ENCODE measurements at places on chromosomes 13 and 19. TPM values are rescaled to one million over a fixed set of nuclear protein-coding genes. Genes with fewer than 3 reads are reported as not detected.

The NPHS1 gene
- total RNA-seq: not detected

The CATSPERD gene
- total RNA-seq: not detected

The TMPRSS9 gene
- total RNA-seq: 0.15 TPM

The KCNN1 gene
- 0.31 TPM for total RNA-seq

DNA sequence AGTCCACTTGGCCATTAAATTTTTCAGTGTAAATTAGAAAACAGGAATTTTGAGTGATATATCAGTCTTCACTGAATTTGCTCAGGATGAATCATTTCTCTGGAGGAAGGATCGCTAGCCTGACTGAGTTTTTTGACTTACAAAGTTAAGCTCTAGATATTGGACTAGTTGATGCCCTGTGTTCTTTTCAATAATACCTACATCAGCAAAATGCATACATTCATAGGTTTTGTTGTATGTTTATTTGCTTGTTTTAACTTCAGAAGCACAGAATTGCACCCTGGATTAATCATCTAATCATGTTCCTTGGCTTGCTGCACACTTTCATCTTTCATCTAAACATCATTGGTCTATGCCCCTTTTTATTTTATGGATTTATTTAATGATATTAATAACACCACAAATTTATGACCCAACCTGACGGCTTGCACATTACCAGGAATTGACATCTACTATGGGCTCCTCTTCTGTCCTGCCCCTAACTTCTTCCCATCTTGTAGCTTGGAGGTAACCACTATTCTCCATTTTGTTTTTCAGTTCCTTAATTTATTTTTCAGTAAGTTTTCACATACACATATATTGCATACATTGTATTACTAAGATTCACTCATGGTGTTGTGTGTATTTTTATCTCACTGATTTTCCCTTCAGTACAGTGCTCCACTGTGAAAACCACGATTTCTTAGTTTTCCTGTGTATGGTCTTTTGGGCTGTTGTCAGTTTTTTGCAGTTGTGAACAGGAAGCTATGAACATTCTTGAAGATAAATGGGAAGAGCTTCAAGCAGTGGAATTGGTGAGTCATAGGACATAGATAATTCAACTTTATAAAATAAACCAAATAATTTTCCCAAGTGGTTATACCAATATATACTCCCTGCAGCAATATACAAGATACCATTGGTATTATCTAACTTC, 23.3 kb downstream of the COMMD6 start:
- H3K4me1 ChIP-seq: peaks cover 2% of the 10 kb centered on the region
- no peaks in the 10 kb centered on the region for H3K27me3 ChIP-seq
- DNase-seq: no peak
- no peak overlapping the region for H3K4me3 ChIP-seq
- no peak overlapping the region for H3K27ac ChIP-seq

GRCh38 chr13:90956031-90956430, 391.5 kb upstream of the MIR17HG start:
- H3K27me3 ChIP-seq: no peaks in the 10 kb centered on the region
- DNase-seq: no peak
- H3K27ac ChIP-seq: no peak overlapping the region
- no peaks in the 10 kb centered on the region for H3K4me1 ChIP-seq
- H3K36me3 ChIP-seq: no peaks in the 10 kb centered on the region

DNA sequence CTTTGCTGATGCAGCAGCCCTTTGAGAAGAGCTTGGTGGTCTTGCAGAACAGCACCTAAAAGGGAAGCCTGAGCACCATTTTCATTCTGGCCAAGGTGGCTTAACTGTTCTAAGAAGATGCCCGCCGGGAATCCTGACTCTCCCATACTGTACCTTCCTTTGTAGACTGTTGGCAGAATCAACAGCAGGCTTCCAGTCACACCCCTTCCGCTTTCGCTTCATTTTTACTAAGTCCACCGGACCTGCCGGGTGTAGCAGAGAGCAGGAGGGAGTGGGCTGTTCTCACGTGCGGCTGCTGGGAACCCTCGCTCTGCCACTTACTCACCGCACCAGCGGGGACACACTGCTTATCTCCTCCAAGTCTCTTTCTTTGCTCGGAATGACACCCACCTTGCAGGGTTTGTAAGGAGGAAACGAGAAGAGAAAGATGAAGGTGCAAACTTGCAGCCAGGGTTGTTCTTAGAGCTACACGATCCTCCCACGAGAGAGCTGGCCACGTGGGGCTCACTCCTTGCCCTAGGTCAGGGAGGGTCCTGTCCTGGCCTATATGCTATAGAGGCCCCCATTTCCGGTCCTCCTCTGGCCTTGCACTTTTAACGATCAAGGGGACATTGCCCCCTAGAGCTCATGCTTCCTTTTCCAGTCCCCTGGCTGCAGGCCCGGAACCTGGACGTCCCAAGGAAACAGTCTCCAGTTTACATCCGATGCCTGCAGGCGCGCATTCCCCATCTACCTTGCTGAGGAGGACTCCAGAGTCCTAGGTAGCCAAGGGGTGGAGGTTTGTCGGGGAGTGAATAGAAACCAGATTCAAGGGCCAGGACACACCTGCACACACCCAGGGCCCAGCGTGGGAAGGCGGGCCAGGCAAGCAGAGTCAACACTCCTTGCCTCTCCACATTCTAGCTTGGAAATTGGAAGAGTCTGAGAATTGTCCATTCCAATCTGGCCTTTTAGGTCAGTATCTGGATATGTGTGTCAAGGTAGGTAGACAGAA, 453.6 kb downstream of the IRS2 start:
- no peak overlapping the region for H3K27ac ChIP-seq
- H3K36me3 ChIP-seq: no peaks in the 10 kb centered on the region
- no peak overlapping the region for H3K4me3 ChIP-seq

DNA sequence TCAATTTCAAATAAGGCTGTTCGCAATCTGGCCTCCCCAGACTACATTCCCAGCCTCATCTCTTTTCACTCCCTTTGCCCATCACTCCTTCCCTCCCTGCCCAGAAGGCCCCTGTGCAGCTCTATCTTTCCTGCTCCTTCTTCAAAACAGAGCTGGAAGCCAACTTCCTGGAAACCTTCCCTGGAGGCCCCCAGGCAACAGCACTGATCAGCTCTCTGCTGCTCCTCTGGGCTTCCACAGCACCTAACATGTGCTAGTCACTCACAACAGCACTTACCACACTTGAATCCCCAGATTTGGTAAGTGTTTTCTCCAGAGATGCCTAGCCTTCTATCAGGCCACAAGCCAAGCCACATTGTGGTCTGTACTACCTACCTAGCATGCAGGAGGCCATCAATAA, 9.5 kb downstream of the SMAD9 start:
- DNase-seq: no peak
- no peaks in the 10 kb centered on the region for H3K27me3 ChIP-seq
- no peak overlapping the region for H3K4me3 ChIP-seq

- H3K4me1 ChIP-seq: peaks cover 73% of the 10 kb centered on the region
- H3K27ac ChIP-seq: peak overlapping the region; percentile 34
- no peak overlapping the region for H3K4me3 ChIP-seq
- H3K27me3 ChIP-seq: no peaks in the 10 kb centered on the region
- H3K36me3 ChIP-seq: no peaks in the 10 kb centered on the region
These were observed 9.6 kb upstream of the METTL21C start for GRCh38 chr13:102704238-102705058.

GRCh38 chr13:99206873-99207272, 6.2 kb downstream of the UBAC2 start:
- H3K4me1 ChIP-seq: peaks cover 9% of the 10 kb centered on the region
- H3K4me3 ChIP-seq: no peak overlapping the region
- no peak overlapping the region for H3K27ac ChIP-seq
- H3K27me3 ChIP-seq: no peaks in the 10 kb centered on the region

GRCh38 chr13:80082396-80083080, 258.4 kb downstream of the SPRY2 start:
- H3K27me3 ChIP-seq: no peaks in the 10 kb centered on the region
- peaks cover 35% of the 10 kb centered on the region for H3K4me1 ChIP-seq
- no peak overlapping the region for H3K4me3 ChIP-seq
- no peak overlapping the region for H3K27ac ChIP-seq

DNA sequence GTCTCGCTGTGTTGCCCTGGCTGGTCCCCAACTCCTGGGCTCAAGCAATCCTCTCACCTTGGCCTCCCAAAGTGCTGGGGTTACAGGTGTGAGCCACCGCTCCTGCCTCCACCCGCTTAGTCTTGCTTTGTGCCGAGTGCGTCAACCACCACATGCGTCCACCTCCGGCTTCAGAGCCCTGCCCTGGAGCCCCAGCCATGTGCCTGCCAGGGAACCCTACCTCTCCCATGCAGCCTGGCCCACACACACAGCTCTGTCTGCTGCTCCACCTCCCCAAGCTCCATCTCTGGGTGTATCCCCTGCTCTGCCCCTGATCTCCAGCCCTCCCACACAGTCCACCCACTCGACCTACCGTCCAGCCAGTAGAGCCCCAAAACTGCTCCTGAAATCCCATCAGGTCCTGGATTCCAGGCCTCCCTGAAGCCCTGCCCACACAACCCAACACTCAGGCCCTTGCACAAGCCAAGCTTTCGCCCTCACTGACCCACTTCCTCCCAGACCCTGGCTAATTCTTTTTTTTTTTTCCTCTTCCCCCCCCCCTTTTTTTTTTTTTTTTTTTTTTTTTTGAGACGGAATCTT, 9.6 kb downstream of the CYP2F1 start:
- peaks cover 13% of the 10 kb centered on the region for H3K27me3 ChIP-seq
- no peak overlapping the region for H3K27ac ChIP-seq
- DNase-seq: no peak
- H3K36me3 ChIP-seq: no peaks in the 10 kb centered on the region

- H3K4me1 ChIP-seq: no peaks in the 10 kb centered on the region
- no peak for DNase-seq
- no peak overlapping the region for H3K27ac ChIP-seq
- no peaks in the 10 kb centered on the region for H3K27me3 ChIP-seq
- H3K36me3 ChIP-seq: peaks cover 29% of the 10 kb centered on the region
- H3K4me3 ChIP-seq: no peak overlapping the region
These were observed 26.2 kb upstream of the ZNF254 start for GRCh38 chr19:24060687-24061356.

DNA sequence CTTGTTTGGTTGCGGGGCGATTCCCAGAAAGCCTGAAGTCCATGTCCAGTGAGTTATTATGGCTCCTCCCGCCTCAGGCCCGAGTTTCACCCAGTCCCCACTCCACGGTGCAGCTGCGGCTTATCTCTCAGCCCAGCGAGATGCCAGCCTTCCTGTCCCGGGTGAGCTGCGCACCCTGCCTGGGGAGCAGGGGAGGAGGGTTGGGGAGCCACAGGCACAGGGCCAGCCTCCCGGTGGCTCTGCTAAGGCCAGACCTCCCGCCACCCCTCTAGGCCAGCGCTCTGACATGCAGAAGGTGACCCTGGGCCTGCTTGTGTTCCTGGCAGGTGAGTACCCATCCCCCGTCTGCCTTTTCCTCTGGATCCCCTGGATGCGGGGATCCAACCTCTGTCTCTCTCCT, 3.5 kb downstream of the FXYD3 start:
- peaks cover 19% of the 10 kb centered on the region for H3K27me3 ChIP-seq
- no peak for DNase-seq
- no peak overlapping the region for H3K4me3 ChIP-seq
- peaks cover 22% of the 10 kb centered on the region for H3K4me1 ChIP-seq

GRCh38 chr19:38024992-38025908, 118.2 kb downstream of the SIPA1L3 start:
- no peak overlapping the region for H3K4me3 ChIP-seq
- H3K4me1 ChIP-seq: peaks cover 31% of the 10 kb centered on the region
- DNase-seq: peak; percentile 12
- H3K36me3 ChIP-seq: no peaks in the 10 kb centered on the region
- H3K27me3 ChIP-seq: no peaks in the 10 kb centered on the region
- H3K27ac ChIP-seq: no peak overlapping the region

DNA sequence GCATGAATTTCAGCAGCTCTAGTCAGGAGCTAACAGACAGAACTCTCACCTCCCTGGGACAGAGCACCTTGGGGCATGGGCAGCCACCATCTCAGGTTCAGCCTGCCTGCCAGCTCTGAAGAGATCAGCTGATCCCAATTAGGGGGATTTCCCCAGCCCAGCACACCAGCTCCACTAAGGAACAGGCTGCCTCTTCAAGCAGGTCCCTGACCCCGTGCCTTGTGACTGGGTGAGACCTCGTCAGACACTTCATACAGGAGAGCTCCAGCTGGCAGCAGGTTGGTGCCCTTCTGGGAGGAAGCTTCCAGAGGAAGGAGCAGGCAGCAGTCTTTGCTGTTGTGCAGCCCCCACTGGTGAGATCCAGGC, 84.5 kb upstream of the UFM1 start:
- peaks cover 4% of the 10 kb centered on the region for H3K36me3 ChIP-seq
- H3K4me1 ChIP-seq: peaks cover 6% of the 10 kb centered on the region
- no peak overlapping the region for H3K27ac ChIP-seq
- H3K4me3 ChIP-seq: no peak overlapping the region
- no peaks in the 10 kb centered on the region for H3K27me3 ChIP-seq

DNA sequence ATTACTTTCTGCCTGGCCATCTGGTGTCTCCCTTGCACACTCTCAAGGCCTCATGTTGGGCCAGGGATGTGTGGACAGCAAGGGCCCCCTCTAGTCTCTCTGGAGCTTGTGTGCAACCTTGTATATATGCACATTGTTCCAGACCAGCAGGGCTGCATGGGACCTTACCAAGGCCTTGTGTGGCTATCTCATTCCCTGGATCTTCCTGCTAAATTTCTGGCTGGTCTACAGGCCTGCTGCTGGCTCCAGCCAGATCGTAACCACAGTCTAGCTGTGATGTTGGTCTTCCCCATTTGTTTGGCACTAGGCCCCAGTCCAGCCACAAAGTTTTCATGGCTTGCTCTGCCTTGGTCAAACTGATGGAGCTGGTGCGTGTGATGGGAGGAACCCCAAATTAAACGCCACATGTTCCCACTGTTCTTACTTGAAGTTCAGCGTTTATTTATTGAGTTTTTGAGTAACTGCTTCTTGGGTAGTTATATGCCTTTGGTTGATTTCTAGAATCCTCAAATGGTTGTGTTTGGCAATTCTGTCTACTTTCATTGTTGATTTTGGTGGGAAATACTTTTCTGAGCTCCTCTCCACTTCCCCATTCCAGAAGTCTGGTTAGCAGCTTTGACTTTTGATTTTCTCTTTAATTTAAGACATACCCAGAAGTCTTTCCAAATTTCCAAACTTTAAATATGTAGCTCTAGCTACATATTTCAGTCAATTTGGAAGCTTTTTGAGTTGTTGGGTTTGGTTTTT, 56.4 kb downstream of the SIPA1L3 start:
- peaks cover 4% of the 10 kb centered on the region for H3K36me3 ChIP-seq
- H3K4me1 ChIP-seq: peaks cover 47% of the 10 kb centered on the region
- peak overlapping the region; percentile 1 for H3K27ac ChIP-seq
- H3K4me3 ChIP-seq: no peak overlapping the region

DNA sequence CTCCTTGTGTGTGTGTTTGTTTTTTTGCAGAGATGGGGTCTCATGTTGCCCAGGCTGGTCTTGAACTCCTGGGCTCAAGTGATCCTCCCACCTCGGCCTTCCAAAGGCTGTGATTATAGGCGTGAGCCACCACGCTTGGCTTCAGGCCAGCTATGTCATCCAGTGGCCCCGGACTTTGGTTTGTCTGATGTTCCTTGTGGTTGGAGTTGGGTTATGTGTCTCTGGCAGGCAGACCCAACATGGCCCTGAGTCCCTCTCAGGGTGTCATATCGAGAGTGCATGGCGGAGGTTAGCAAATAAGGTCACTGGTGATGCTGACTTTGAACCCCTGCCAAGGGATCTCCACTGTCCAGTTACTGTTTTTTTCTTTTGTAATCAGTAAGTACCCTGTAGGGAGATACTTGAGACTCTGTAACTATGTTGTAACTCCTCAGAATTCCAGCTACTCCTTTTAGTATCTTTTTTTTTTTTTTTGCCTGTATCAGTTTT, 37.3 kb downstream of the SMARCA4 start:
- peaks cover 38% of the 10 kb centered on the region for H3K36me3 ChIP-seq
- no peaks in the 10 kb centered on the region for H3K4me1 ChIP-seq
- no peak for DNase-seq
- H3K27ac ChIP-seq: no peak overlapping the region
